ENCODE measurements at places on chromosomes 12 and 14.
A peak's percentile ranks its signal among the peaks of the same experiment; 100 is the strongest.

- no peak for DNase-seq
These were observed 98.7 kb downstream of the HECTD4 start for GRCh38 chr12:112283546-112283945.

- DNase-seq = no peak
These were observed 39.0 kb downstream of the NID2 start for GRCh38 chr14:52029881-52030280.

DNA sequence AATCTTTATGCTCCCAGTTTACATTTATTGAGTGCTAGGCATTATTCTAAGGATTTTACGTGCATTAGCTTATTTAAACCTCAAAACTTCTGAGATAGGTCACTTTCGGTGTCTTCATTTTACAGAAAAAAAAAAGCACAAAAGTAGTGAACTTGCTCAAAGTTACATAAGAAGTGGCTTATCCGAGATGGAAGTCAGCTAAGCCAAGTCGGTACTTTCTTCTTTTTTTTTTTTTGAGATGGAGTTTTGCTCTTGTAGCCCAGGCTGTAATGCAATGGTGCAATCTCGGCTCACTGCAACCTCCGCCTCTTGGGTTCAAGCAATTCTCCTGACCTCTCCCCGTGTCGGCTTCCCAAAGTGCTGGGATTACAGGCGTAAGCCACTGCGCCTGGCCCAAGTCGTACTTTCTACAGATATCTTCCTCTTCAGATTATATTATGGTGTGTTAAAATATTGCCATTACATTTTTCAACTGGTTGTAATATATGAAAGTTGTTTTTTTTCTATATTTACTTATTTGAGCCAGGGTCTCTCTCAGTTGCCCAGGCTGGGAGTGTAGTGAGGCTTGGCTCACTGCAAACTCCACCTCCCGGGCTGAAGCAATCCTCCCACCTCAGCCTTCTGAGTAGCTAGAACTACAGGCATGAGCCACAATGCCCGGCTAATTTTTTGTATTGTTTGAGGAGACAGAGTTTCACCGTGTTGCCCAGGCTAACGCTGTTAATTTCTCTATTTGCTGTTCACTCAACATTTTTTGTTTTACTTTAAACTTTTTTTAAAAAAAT, 8.9 kb downstream of the DPPA3 start:
- no peak for DNase-seq

- no peak for DNase-seq
These were observed 41.5 kb downstream of the BCL11B start for GRCh38 chr14:99230208-99231151.

- DNase-seq = no peak
These were observed 407.9 kb downstream of the MED13L start for GRCh38 chr12:115869604-115870003.

DNA sequence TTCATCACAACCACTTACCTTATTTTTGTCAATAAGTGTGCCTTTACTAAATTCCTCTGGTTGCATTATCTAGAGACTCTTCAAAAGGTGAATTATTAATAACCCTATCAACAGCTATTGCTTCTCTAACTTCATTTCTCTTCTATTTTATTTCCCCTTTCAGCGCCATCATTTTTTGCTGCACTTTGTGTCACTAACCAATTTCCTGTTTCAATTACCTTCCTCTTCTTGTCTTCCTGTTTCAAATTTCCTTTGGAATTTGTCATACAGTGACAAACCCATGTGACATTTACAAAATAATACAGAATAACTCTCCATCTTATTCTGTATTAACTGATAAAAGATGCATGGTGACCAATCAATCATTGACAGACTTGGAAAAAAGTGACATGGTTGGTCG, 12.2 kb upstream of the CLEC2A start:
- no peak for DNase-seq

DNA sequence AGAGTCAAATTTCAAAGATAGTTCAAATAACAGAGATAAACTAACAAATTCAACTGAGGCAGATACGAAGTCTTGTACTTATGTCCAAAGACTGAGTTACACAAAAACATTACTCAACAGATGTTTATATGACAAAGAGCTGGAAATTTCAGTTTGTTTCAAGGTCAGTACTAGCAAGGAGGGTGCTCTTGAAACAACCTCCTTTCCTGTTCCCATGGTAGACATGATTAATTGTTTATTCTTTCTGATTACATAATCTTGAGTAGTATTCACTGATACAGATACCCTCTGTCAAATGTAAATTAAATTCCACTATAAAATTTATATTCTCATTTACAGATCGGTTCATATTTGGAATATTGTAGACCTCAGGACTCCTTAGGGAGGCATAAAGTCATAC, 23.4 kb downstream of the TSPAN8 start:
- no peak for DNase-seq

GRCh38 chr14:24941719-24942118, 108.2 kb downstream of the STXBP6 start:
- DNase-seq = no peak

DNA sequence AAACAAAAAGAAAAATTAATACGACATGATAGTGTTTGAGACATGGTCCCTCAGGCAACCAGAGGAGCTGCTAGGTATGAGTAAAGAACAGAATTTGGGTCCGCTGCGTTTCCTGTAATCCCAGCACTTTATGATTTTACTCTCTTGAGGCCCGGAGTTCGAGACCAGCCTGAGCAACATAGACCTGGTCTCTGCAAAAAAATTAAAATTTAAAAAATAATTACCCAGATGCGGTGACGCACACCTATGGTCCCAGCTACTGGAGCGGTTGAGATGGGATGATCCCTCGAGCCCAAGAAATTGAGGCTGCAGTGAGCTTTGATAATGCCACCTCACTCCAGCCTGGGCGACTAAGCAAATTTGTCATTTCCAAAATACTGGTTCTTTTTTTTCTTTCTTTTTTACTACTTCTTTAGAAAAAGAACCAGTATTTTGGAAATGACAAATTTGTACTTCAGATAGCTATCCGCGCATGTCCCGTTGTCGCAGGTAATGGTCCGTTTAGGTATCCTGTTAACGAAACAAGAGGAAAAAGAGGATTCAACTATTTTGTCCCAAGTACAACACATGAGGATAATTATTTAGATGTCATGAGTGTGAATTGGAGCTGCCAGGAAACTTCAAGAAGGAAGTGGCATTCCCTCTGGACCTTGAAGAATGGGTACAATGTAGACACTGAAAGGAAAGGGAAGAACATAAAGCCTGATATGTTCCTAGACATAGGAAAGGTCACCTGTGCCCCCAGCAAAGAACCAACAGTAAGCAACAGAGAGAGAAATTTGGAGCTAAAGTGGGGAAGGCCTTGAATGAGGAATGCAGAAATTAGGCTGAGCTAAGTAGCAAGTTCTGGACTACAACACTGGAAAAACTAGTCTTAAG, 1.2 kb upstream of the HECTD1 start:
- no peak for DNase-seq

DNA sequence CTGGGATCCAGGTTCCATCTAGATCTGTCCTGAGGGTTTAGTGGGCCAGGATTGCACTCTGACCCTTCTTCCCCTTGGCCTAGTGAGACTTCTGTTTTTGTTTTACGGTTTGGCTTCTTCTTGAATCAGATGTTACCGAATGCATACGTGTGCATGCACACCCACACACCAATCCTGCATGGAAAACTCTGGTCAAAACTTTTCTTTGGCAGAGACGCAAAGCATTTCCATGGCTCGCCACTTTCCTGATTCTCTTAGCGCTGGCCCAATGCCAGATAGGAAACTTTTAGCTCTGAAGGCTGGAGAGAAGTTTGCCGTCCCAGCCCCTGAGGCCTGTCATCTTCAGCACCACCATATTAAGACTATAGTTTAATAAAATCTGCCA, 67.4 kb upstream of the ACTN1 start:
- peak; percentile 81 for DNase-seq

GRCh38 chr12:93438266-93439050, 3.3 kb downstream of the UBE2N start:
- DNase-seq = no peak

GRCh38 chr12:109738878-109739665, 25.4 kb downstream of the FAM222A start:
- DNase-seq = no peak

GRCh38 chr12:549476-550082, 89.8 kb downstream of the B4GALNT3 start:
- no peak for DNase-seq

DNA sequence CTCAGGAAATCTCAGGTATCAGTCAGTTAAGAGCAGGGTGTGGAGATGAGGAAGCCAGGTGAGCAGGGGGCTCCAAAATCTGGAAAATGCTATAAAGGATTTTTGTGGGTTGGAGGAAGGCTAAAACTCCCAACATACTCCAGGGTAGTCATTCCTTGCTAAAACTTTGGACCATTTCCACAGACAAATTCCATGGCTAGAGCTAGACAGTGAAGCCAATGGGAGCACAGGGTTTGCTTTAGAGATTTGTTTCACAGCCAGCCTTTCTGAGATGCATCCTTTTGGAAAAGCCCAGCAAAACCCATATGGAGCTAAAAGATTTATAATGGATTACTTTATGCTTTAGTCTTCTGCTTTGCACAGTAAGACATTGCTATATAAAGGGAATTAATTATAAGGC, 146.5 kb downstream of the SAMD4A start:
- no peak for DNase-seq

GRCh38 chr12:57726151-57726883, 12.2 kb downstream of the AGAP2 start:
- DNase-seq = peak; percentile 70

DNA sequence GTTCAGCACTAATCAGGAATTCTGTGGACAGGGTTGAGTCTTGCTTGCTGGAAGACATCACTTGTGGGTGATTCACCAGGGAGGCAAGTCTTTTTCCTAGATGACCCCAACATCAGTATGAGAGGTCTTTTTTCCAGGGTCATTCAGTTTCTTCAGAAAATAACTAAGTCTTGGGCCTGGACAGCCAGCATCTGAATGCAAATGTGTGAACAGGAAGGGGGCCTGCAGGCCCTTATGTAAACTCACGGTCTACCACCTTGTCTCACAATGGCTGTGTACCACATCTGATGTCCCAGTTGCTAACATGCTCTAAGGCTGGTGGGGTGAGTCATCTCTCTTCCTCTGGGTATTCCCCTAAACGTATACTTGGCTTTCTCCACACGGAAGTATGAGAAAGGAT, 79.2 kb downstream of the HECTD4 start:
- no peak for DNase-seq

- DNase-seq = no peak
These were observed 128.1 kb upstream of the AMIGO2 start for GRCh38 chr12:47207829-47208248.

DNA sequence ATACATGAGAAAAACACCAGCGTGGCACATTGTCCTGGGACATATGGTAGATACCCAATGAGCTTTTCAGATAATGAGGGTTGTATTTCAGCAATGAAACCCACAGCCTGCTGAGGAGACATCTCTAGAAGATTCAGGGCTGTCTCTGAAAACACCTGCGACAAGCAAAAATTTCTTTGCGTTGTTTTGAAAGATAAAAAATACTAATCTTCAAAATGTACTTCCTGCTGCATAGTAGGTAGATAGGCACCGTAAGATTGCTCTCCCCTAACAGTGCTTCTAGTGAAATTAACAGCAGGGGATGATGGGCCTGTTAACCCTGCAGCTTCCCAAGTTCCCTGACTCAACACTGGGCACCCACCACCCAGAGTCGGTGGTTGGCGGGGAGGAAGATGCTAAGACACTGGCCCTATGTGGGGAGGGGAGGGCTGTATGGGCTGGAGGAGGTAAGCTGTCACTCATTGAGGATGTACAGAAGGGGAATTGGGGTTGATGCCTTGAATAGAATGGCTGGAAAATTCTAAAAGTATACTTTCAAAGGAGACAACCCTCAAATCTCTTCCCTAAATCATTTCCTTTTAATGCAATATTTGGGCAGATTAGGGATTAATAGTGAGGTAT, 20.0 kb downstream of the ZFP36L1 start:
- no peak for DNase-seq

- no peak for DNase-seq
These were observed 101.5 kb downstream of the RPAP3 start for GRCh38 chr12:47604221-47604873.

DNA sequence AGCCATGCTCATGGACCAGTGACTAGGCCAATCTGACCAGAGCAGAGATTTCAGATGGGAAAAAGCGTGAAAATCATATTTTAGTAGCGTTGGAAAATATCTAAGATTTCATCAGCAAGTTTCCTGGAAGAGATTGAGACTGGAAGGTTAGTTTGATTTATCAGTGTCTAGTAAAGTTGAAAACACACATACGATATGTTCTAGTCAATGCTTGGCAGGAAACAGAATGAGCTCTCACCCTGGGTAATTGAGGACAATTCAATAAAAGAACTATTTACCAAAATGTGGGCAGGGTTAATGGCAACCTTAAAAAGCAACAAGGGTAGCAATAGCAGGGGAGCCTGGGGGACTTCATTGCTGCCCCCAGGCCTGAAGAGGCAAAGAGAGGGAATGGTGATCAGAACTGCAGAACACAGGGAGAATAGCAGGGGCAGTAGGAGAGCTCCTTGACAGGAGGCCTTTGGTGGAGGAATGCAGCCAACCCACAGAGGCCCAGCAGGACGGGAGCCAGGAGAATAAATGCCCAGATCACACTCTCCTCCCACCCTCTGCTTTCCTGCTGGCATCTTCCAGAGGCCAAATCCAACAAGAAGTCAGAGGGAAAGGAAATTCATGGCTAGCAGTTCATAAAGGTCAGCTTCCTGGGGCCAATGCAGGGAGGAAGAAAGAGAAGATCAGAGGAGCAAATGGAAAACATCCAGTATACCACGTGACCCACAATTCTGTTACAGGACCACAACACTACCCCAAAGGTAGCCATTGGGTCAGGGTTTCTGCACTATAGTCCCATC, 27.6 kb upstream of the LRP6 start:
- no peak for DNase-seq

- DNase-seq = no peak
These were observed 900 bp upstream of the MTERF2 start for GRCh38 chr12:106987846-106988245.

DNA sequence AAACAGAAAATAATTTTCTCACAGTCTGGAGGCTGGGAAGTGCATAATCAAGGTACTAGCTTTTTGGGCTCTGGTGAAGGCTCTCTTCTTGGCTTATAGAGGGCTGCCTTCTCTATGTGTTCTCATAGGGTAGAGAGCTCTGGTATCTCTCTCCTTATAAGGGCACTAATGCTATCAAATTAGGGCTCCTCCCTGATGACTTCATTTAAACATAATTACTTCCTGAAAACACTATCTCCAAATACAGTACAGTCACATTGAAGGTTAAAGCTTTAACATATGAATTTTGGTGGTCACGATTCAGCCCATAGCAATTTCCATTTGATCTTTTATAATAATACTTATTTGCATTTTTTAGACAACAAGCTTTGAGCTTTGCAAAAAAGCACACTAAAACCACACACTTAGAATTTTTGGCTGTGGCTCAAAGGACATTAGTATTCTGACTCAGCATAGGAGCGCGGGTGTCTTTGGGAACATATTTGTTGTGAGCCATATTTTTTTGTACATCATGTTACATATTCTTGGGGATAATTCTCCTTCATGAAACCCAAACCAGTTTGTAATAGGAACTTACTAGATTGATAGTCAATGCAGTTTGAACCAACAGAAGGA, 808.1 kb upstream of the FBXO33 start:
- DNase-seq = no peak

- no peak for DNase-seq
These were observed 387.0 kb downstream of the C12orf50 start for GRCh38 chr12:87642245-87642644.

GRCh38 chr12:26961803-26962202, 23.5 kb downstream of the FGFR1OP2 start:
- no peak for DNase-seq

GRCh38 chr14:37637341-37637740, 41.9 kb downstream of the TTC6 start:
- no peak for DNase-seq

- DNase-seq = no peak
These were observed 23.2 kb upstream of the ESRRB start for GRCh38 chr14:76352639-76353281.
